Cortex of kidney (tissue), 1 donor: ENCODE measurements at places on chromosomes 3 and 15.

GRCh38 chr15:74868059-74868458 is 5.1 kb downstream of the SCAMP2 start:
- no peak for DNase-seq

- no peak for DNase-seq
Observed at GRCh38 chr3:71423151-71423906, 160.2 kb downstream of the FOXP1 start.

- no peak for DNase-seq
Observed at GRCh38 chr3:192408647-192409200, 318.6 kb downstream of the FGF12 start.

DNA sequence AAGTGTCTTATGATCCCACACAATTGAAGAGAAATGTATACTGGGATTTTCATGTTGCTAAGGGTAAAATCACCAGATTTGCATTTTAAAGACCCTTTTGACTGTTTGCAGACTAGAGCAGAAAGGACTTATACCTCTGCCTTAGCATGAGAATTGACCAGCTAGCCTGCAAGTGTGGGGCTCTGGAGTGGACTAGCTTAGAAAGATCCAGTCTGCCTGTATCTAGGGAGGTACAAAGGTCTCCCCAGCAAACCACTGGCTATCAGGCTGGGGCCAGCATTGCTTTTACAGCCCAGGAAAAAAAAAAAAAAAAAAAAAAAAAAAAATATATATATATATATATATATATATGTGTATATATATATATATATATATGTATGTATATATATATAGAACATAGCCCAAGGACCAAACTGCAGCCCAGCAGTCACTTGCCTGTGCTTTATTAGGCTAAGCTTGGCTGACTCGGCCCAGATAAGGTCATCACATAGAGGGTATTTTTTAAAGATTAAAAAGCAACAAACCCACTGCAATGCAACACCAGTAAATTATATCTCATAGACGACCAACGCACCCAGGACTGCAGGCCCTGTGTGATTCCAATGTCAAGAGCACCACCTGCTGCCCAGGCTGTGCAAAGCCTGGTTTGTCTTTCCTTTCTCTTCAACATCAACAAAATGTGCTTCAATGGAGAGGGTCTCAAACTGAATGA is 63.7 kb downstream of the DCLK3 start:
- DNase-seq = no peak

DNA sequence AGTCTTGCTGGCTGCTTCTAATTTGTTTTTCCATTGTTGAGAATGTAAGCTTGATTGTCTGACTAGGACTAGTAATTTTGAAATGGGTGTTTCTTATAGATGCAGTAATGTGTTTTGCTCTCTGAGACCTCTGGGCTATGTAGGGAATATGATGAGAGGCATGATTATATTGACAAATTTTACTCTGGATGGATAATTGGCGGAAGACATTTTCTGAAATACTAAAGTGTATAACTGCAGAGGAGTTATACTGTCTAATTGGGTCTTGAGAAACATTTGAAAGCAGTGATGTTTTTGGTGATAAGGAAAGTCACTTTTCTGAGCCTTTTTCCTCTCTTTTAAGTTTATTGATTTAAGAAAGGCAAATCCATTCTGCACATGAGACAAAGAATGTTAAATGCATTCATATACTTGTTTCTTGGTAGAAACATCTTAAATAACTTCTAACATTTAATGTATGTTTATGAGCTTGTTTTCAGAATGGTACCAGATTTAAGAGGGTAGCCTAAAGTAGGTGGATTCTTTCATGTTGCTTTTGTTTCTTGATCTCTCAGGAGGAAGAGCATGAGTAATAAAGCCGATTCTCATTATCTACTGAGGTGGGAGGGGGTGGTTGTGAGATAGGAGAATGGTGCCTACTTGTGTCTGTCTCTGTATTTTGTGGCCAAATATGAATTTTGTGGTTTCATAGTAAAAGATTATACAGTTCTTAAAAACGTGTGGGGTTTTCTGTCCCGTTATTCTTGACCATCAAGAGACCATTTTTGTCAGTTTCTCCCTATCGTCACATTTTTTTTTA is 2.0 kb downstream of the ATP2C1 start:
- DNase-seq = no peak

DNA sequence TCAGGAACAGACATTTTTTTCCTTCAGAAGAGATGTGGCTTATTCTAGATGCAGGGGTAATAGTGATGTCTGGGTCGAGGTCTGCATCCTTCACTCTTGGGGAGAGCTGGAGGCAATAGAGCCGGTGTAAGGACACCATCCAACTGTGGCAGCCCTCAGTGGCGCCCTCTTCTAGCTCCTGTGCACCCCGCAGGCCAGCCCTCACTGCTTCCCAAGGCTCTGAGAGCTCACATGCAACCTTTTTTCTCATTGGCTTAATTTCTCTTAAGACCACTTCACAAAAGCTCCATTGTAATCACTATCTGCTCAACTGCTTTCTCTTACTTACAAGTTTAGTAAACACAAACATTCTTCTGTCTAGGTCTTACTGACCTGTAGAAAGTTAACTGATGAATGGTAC is 3.9 kb upstream of the VPS8 start:
- no peak for DNase-seq

DNA sequence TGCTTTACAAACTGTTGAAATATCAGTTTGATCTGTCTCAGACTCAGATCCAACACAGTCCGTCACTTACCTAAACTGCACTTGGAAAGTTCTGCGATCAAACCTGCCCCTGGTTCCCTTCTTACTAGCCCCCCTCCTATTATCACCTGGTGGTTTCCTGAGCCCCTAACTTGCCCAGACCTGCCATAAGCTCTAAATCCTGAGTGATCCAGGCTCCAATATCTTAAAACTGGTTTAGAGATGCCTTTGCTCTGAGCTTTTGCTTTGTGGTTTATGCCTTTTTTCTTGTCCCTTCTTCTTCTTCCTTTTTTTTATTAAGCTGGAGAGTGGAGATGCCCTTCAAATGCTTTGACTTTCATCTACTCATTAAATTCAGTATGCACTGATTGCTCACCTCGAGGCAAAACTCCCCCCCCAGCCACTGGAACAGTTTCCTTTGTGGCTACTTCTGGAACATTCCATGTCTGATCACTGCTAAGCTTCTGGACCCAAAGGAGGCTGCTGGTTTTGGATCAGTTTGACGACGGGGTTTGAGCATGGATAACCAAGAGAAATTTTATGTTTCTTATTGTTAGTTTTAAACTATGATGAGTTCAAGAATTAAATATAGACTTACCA is 3.5 kb upstream of the ITGB5 start:
- DNase-seq = no peak
